ENCODE measurements at places on chromosomes 1 and 21. TPM values are rescaled to one million over a fixed set of nuclear protein-coding genes. Genes with fewer than 3 reads are reported as not detected.

Gene GUCA2A
- polyA plus RNA-seq: not detected

Gene S100A1
- 8.1 TPM for polyA plus RNA-seq

Gene C1QC
- 23.9 TPM for polyA plus RNA-seq

DNA sequence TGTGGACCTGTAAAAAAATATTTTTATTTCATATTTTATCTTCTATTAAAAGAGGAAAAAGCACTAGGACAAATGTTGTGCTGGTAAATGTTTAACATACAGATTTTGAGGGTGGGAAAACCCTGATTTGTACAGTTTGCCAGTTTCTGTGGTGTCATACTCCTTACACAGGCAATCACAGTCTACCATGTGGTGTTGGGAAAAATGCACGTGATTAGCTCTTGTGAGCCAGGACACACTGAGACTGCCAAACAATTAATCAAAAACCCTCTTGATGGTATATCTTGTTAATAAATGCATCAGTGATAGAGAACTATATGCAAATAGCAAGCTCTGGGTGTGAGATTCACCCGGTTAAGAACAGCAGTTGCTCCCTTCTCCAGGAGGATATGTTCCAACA lies 136.5 kb upstream of the ZC3H11B start:
- DNase-seq: no peak

GRCh38 chr1:236837897-236838296 lies 42.8 kb downstream of the MTR start:
- DNase-seq: no peak
